ENCODE measurements at places on chromosomes 6 and 20. TPM values are rescaled to one million over a fixed set of nuclear protein-coding genes. Genes with fewer than 3 reads are reported as not detected.

DNA sequence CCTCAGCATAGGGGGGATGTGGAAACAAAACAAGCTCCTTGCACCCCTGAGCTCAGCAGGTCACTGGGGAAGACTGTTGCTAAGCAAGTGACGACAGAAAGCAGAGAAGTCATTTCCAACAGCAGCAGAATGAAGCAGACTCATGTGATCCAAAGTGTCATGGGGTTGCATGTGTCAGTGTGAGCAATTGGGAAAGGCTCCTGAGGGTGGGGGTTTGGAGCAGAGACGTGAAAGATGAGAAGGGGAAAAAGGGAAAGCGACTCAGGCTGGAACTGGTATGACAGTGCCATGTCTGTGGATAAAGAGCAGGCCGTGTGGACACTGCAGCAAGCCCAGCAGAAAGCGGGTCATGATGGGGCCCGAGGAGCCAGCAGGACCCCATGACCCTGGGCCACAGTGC is 363.9 kb downstream of the PREX1 start:
- DNase-seq: no peak

DNA sequence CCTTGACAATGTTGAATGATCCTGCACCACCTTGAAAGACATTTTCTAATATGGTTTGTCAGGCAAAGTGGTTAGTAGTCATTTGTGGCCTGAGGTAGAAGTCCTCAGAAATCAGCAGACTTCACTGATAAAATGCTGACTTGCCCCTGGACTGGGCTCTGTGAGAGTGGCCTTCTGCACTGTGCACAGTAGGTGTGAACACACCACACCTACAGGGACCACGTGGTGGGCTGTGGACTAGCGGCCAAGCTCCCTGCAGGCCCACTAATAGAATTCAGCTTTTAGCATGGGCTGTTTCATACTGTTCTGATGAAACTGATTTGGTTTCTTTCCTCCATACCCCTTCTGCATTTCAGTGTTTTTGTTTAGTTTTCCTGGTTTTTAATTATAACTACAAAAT is 7.3 kb downstream of the BPHL start:
- DNase-seq: no peak

Gene C20orf202
- 0.05 TPM for total RNA-seq

Gene C6orf15
- not detected for total RNA-seq

GRCh38 chr6:27066381-27066780 is 181.1 kb upstream of the PRSS16 start:
- no peak for DNase-seq
